Upper lobe of right lung (tissue), 1 donor: ENCODE measurements at places on chromosomes 5 and 9. TPM values are rescaled to one million over a fixed set of nuclear protein-coding genes. Genes with fewer than 3 reads are reported as not detected.

GRCh38 chr9:7088611-7089010 lies 330.8 kb downstream of the KDM4C start:
- DNase-seq: no peak

EPB41L4B gene
- total RNA-seq: 10.1 TPM

PPP1R2B gene
- not detected for total RNA-seq

GRCh38 chr5:73135429-73136054 lies 15.2 kb downstream of the TMEM171 start:
- DNase-seq: no peak

- DNase-seq: no peak
Measured at GRCh38 chr5:125093776-125094175, 347.3 kb upstream of the ZNF608 start.

- no peak for DNase-seq
Measured at GRCh38 chr9:94666364-94667099, 27.2 kb upstream of the FBP1 start.

DNA sequence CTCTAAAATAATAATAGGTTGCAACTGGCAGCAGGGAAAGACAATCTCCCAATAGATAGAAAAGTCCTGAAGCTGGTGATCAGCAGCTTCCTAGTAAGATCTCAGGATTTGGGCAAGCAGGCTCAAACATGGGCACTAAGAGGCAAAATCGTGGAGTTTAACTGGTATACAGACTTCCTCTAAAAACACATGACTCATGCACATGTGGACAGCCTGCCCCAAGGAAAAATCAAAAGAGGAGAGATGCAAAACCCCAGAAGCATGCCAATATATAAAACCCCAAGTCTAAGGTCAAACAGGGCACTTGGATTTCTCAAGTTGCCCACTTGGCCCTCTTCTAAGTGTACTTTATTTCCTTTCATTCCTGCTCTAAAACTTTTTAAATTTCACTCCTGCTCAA lies 62.8 kb downstream of the CDKN2A start:
- no peak for DNase-seq

GALNT12 gene
- total RNA-seq: 28.3 TPM

GLRA1 gene
- total RNA-seq: not detected

RLN2 gene
- not detected for total RNA-seq

DNA sequence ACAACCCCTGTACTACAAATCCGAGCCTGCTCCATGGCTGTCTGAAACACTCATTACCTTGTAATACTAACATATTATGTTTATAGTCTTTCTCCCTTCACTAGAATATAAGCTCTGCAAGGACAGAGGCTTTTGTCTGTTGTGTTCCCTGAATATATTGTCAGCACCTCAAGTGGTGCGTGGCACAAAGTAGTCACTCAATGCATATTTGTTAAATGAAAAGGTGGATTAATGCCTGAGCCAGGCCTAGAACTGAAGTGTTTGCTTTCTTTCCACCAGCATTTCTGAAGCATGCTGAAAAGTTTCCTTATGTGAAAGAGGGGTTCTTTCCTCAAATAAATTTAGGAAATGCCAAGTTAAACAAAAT lies 36.3 kb downstream of the ELL2 start:
- no peak for DNase-seq

GRCh38 chr9:113628621-113629020 lies 165.1 kb downstream of the RGS3 start:
- DNase-seq: no peak
